ENCODE measurements at places on chromosomes 11 and 22.

DNA sequence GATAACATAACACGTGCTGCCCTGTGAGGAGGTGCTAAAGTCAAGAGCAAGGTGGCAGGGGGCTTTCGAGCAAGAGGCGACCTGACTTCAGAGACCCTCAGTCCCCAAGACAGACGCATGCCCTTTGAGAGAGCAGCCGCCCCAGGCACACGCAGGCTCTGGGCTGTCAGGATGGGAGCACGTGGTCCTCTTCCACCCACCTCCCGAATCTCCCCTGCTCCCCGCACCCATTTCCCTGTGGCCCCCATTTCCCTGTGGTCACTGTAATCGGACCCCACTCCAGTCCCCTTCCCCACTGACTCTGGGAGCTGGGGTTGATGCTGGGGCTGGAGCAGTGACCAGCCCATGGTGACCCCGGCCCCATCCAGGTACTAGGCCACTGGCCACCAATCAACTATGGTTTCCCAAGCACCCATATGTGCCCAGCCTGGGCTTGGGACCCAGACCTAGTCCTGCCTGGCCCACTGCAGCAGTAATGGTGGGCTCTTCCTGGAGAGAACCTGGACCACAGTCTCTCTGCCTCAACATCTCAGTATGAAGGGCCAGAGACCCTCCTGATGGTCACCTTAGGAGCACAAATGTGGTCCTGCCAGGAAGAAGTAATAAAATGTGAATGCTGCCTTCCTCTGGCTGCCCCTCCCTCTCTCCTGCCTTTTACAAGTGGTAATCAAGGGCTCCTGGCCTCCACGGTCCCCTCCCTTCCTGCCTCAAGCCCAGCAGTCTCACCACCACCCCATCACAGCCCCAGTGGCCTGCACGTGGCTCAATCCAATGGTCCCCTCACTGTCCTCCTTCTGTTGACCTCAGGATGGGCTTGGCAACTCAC, 39.0 kb downstream of the IGLL5 start:
- no peak for DNase-seq

- peak; percentile 77 for DNase-seq
Observed at GRCh38 chr11:46537537-46538295, 56.1 kb downstream of the AMBRA1 start.

DNA sequence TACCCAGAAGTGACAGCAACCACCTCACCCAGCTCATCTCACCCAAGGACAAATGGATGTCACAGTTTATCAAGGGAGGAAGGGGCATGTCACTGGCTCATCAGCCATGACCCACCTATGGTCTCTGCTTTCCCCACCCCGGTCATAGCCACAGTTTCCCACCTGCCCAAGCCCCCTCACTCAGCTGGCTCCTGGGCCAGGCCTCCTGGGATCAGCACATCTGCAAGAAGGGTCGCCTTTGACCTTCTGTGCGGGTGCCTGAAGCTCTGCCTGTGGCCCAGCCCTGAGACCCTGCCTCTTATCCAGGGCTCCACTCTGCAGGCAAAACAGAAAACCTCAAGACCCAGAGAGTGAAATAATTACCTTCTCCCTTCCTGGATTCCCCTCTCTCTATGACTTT, 236.4 kb downstream of the BUD13 start:
- no peak for DNase-seq

- no peak for DNase-seq
Observed at GRCh38 chr11:43784301-43784700, 96.3 kb upstream of the ALKBH3 start.

- DNase-seq: peak; percentile 12
Observed at GRCh38 chr22:24871611-24872205, 65.7 kb downstream of the SGSM1 start.

GRCh38 chr22:21652010-21652546, 10.0 kb downstream of the SDF2L1 start:
- peak; percentile 96 for DNase-seq

DNA sequence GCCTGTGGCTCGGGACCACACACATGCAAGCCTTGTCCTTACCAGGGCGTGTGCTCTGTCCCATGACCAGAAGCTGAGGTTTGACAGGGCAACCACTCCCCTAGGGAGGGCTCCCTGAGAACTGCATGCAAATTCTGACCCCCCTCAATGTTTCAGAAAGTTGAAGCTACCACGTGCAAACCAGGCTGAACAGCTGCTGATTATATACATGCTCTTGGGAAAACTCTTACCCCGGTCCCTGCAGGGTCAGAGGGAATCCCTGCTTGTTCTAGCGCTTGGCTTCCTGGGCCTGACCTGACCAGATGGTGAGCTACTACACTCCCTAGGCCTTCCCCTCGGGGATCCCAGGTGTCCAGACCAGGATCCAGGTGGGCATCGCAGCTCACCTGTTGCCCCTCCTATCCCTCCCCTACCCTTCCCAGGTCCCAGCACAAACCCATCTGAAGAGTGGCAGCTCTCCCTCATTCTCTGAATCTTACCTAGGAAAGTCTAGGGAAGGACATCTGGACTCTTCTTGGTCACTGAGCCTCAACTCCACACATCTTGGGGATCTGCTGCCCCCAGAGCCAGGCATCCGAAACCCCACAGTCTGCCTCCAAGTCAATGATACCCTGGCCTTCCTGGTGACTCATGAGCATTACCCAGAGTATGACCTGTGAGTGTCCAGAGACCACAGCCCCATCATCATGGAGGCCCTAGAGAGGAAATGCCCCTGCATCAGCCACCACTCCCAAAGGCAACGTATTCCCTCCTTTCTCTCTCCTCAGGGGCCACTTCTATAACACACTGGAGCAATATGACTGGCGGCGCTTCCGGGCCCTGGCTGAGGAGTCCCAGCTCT, 61.5 kb downstream of the BTG4 start:
- DNase-seq: no peak

DNA sequence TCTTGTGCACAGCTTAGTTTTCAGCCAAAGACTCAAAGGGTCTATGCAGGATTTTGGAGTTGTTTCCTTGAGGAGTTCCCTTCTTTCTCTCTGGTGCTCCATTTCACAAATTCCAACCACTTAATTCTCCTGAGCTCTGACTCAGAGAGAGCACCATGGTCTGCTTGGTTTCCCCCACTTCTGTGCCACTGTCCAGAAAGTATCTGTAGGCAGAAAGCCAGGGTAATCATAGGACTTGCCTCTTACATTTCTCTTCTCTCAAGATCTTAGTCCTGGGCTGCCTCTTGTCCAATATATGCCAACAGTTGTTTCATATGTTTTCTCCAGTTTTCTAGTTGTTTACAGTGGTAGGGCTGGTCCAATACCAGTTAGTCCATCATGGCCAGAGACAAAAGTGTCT, 6.4 kb upstream of the MRGPRD start:
- no peak for DNase-seq

GRCh38 chr11:123718469-123718868, 23.0 kb downstream of the ZNF202 start:
- no peak for DNase-seq

GRCh38 chr11:107370390-107370789, 87.2 kb downstream of the CWF19L2 start:
- DNase-seq: no peak

DNA sequence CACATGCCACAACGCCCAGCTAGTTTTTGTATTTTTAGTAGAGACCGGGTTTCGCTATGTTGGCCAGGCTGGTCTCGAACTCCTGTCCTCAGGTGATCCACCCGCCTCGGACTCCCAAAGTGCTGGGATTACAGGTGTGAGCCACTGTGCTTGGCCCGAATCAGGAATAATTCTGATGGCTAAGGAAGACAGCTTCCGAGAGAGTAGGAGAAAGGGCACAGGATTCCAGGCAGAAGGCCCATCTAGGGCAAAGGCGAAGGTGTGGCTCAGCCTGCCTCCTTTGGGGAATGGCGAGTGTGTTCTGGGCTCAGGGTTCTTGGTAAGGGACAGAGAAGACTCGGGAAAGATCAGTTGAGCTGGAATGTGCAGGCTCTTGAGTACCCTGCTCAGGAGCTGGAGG, 1.6 kb upstream of the SYCE3 start:
- DNase-seq: no peak

DNA sequence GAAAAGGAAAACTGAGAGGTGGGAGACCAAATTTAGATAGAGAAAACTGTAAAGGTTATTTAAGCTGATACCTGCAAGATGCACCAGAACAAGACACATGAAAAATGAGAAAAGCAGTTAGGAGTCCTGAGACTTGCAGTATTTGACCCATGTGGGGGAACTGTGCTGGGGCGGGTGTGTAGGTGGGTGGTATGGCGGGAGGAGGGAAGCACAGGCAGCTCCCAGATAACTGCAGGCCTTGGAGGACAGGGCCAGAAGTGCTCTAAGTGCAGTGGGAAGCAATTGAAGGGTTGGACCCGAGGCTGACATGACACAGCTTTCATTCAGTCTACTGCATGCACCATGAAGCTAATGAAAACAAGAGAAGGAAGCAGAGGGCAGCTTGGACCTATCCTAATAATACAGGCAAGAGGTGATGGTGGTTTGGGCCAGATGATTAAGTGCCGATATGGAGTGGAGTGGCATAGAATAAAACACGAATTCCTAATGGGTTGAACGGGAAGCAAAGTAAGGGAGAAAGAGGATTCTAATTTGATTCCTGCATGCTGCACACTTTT, 48.0 kb upstream of the ANO3 start:
- DNase-seq: no peak

DNA sequence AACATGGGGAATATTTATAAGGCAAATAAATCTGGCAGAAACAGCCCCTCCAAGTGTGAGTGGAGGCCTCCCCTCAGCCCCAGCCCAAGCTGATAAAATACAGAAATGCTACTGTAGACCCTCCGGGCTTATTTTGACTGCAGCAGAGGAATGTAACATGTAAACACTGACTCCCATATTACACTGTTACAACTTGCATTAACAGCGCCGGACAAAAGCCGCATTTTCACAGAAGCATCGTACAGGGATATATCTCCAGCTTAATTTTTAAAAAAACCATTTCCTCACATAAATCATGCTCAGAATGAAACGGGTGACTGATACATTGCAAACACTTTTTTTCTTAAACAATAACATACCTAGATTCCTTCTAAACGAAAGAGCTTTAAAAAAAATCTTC, 36.6 kb upstream of the COMT start:
- no peak for DNase-seq

- DNase-seq: no peak
Observed at GRCh38 chr22:17954200-17954859, 70.0 kb downstream of the MICAL3 start.

DNA sequence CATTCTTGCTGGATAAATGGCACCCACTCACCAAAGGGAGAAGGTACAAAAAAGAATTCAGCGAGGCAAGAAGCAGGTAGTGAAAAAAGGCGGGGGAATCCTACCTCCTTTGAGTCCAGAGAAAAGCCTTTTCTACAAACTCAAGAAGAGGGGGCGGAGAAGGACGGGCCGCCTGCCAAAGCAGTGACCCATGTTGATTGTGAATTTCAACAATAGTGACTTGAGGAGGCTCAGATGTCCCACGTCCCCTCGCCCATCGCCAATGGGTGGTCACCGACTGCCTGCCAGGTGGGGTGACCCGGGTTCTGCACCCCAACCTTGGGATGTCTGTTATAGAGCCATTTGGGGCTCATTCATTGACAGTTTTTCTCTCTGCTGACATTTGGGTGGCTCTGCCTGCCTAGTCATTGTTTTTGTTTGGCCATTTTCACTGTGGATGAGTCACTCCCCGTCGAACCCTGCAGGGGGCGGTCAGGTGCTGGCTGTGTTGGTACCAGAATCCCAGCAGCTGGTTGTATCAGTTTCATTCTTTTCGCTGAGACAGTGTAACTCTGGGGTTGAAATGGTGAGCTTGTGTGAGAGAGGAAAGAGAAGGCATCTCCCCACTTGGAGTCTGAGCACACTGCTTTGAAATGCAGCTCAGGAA, 163.4 kb upstream of the NCAM1 start:
- peak; percentile 45 for DNase-seq

- DNase-seq: no peak
Observed at GRCh38 chr11:66331542-66332370, 4.5 kb downstream of the RIN1 start.

DNA sequence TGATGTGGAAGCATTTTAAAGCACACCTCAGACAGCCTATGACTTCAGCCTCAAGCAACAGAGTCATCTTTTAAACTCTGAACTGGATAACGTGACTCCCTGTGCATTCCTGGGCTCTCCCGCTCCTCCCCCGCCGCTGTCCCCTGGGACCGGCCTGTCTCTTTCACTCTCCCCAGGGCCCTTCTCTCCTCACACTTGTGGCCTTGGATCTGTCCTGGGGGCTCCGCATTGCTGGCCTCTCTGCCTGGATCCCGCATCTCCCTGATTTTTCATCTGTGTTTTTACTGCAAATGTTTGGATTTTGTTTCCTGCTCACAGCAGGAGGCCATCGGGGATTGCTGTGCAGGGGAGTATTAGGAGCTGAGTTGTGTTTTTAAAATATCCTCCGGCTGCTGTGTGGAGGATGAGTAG, 15.4 kb downstream of the C11orf24 start:
- no peak for DNase-seq

DNA sequence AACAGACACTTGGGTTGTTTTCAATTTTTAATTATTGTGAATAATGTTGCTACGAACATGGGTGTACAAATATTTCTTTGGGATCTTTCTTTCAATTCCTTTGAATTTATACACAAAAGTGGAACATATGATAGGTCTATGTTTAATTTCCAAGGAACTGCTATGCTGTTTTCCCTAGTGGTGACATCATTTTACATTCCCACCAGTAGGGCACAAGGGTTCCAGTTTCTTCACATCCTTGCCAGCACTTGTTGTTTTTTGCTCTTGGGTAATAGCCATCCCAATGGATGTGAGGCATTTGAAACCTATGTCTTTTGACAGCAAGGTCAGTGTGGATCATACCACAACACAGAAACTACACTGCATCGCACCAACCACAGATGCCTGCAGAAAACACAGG, 41.8 kb upstream of the SCN3B start:
- no peak for DNase-seq

DNA sequence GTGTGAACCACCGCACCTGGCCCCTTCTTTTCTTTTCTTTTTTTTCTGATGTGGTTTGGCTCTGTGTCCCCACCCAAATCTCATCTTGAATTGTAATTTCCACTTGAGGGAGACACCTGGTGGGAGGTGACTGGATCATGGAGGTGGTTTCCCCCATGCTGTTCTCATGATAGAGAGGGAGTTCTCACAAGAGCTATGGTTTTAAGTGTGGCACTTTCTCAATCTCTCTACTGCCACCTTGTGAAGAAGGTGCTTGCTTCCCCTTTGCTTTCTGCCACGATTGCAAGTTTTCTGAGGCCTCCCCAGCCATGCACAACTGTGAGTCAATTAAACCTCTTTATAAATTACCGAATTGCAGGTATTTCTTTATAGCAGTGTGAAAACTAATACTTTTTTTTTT, 4.9 kb upstream of the TCN2 start:
- peak; percentile 39 for DNase-seq

- DNase-seq: peak; percentile 8
Observed at GRCh38 chr11:69172674-69173073, 16.9 kb downstream of the SMIM38 start.

- DNase-seq: no peak
Observed at GRCh38 chr22:17130199-17130598, 9.0 kb upstream of the TMEM121B start.

GRCh38 chr11:40215556-40215955, 1243.9 kb downstream of the LRRC4C start:
- no peak for DNase-seq

DNA sequence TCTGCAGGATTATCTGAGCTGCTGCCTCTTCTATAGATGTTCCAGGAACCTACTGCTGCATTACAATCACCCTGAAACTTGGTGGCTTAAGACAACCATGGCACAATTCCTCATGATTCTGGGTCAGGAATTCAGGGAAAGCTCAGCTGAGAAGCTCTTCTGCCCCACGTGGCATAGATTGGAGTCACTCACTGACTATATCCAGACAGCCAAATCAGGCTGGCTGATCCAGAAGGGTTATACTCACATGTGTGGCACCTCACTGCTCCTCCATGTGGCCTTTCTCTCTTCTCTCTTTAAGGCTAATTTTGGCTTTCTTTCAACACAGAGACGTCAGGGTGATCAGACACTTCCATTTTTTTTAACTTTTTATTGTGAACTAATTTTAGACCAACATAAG, 125.5 kb downstream of the BBOX1 start:
- DNase-seq: no peak
